Bone marrow (tissue), 2 donors: ENCODE measurements at places on chromosomes 2 and 18.
A peak's percentile ranks its signal among the peaks of the same experiment; 100 is the strongest.

DNA sequence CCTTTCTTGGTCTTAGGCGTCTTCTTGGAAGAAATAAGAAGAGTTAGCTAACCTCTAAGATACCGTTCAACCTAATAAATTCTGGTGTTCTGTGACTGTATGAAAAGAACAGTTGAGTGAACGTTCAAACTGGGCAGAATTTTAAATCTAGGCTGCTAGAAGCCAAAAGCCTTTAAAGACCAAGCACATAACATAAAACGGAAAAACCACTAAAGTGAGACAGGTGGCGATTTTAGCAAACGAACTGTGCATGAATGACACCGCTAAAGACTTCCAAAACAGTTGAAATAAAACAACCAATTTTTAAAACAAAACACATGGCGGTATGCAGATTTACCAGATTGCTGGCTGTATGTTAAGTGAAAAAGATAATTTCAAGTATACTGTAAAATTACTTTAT lies 73.1 kb downstream of the GALNT13 start:
- no peak for DNase-seq

- no peak for DNase-seq
Measured at GRCh38 chr18:62024983-62025382, 132.2 kb upstream of the RNF152 start.

DNA sequence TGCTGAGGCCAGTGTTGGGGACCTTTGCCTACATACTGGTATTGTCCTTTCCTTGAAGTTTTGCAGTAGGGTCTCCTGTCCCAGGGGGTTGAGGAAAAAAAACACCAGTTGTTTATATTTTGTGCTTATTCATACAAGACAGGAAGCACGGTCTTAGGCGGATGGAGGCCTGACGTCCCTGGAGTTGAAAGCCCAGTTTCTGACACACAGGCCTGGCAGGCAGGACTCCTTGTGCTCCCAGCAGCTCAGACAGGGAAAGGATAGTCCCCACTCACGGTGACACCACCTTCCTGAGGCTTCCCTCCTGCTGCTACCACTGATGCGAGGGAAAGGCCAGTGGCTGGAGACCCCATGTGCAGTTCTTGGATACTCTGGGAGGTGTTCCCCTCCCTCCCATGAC lies 15.5 kb upstream of the SP100 start:
- no peak for DNase-seq

GRCh38 chr2:148725564-148725963 lies 81.0 kb downstream of the EPC2 start:
- peak; percentile 9 for DNase-seq

- DNase-seq = no peak
Measured at GRCh38 chr2:149314687-149315086, 15.7 kb upstream of the LYPD6 start.
